NAMALWA (cell line): ENCODE measurements at places on chromosomes 13 and 19.
A peak's percentile ranks its signal among the peaks of the same experiment; 100 is the strongest.

DNA sequence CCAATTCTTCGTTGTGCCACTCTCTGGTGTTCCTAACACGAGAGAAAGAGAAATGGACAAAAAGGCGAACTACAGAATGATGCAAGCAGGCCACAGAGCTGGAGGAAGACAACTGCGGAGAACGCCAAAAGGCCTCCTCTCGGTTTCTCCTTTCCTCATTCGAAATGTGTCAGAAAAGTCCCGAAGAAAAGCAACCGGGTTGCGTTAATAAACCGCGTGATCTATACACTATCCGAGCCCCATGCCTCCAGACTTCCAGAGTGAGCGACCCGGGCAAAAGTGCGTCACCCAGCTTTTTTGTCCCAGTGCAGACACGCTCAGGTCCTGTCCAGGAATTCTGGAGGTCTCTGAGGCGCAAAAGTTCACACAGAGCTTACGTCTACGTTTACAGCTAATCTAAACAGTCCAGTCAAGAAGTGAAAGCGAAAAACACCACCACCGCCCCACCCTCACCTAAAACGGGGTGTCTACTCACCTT lies 413 bp downstream of the N4BP2L2 start:
- no peak for DNase-seq

DNA sequence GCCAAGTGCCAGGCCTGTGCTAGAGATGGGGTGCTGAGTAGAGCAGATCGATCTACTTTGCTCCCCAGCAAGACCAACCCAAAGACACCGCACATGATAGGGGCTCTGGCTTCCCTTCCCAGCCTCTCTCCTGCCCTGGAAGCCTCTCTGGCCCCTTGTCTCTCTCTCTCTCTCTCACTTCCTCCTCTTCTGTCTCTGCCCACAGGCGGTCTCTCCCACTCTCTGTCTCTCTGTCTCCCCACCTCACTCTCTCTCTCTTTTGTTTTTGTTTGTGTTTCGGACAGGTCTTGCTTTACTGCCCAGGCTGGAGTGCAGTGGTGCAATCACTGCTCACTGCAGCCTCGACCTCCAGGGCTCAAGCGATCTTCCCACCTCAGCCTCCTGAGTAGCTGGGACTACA lies 1.3 kb downstream of the SELENOV start:
- peak; percentile 26 for DNase-seq

DNA sequence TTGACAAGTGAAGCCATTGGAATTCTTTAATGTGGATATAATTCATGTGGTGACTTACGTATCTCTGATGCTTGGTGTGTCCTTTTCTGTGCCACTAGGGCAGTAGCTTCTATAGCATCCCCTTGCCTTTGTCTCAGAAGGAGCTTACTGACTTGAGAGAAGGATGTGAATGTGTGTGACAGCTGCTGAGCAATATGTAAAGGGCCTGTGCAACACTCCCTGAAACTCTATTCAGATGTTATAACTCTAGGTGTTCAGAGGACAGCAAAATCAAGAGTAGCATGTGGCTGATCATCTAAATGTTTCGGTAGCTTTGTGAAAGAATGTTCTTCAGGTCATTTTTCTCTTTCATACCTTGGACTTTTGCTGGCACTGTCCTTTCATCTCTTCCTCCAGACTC lies 189.5 kb downstream of the LMO7 start:
- no peak for DNase-seq

DNA sequence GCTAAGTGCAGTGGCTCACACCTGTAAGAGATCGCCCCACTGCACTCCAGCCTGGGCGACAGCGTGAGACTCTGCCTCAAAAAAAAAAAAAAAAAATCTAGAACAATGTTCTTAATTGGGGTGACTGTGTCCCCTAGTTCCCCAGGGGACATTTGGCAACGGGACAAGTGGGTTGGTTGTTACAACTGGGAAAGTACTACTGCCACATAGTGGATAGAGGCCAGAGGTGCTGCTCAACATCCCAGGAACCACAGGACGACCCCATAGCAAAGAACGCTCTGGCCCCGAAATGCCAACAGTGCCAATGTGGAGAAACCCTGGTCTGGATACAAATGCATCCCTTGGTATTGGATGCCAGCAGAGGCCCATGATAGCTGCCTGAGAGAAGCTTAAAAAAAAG lies 11.8 kb downstream of the NLRP12 start:
- DNase-seq = peak; percentile 33

DNA sequence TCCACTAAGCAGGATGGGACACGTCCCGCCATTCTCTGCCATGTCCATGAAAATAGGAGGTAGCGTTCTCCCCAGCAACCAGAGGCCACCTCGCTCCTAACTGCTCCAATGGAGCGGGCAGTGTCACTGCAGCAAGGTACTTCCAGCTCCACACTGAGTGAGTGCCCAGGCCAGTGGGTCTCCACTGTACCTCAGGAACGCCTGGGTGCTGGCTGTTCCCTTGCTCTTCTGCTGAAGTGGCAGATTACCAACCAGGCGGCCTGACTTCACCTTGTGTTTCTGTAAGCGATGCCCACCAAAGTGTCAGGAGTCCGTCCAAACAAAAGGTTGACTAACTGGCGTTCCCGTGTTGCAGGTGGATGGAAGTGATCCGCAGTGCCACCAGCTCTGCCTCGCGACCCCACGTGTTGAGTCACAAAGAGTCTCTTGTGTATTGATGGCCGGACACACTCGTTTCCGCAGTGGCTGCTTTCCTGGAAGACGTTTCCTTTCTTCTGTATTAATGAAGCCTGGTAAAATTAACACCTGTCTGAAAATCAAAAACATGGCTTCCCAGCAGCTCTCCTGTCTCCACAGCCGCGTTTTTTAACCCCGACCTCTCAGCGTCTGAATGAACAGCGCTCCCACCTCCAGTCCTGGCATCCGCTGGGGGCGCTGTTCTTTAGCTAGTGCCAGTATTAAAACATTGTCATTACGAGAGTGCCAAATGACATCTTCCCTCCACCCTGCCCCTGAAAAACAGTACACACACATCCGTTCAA lies 128.8 kb downstream of the STK24 start:
- peak; percentile 76 for DNase-seq

- DNase-seq = no peak
These were observed 5.1 kb upstream of the CALM3 start for GRCh38 chr19:46596008-46596407.

DNA sequence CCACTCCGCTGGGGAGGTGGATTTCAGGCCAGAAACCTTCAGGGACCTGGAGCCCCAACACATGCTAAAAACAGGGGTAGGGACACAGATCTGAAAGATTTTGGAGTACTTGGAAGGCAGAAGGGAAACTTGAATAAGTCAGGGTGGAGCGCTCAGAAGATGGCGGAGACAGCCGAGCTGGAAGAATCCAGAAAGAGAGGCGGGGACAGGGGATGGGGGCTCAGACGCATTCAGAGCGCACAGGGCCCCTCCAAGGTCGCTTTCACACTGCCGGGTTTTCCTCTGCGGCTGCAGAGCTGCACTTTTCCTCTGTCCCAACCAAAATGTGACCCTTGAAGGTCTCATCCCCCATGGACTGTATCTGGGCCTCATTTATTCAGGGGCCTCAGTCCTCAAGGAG lies 56.9 kb downstream of the ERICH4 start:
- no peak for DNase-seq

DNA sequence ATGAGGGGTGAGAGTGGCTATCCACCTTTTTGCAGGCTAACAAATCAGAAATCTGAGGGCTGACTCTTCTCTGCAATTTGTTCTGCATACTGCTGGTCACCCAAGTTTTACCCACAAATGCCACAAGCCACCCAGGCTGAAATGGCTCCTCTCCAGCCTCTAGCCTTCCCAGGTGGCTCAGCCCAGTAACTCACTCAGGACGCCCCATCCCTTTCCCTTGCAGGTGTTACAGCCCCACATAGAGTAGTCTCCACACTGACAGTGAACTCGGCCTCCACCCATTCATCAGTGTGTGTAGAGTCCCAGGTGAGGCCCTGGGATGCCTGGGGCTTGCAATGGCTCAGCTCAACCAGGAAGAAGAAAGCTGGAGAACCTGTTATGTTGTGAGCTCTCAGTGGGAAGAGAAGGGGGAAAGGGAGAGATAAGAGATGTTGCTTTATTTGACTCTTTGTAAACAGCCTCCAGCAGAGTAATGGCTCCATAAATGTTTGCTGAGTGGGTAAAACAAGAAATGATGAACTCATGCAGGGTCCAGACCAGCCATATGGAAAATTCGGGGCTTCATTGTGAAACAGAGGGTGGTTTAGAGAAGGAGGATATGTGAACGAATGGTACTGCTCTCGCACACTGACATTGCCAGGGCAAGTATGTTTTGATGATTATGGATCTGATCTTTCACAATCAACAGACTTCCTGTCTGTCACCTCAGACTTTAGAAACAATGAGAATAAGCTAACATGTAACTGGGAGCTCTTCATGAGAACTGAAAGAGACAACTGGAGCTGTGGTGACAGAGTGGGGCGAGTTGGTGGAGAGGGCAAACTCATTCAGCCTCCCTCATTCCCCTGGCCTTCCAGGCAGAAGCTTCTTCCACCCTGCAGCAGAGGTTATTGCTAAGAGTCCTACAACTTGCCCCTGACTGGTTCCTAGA lies 74.2 kb upstream of the RFC3 start:
- no peak for DNase-seq

GRCh38 chr19:30686826-30687566 lies 314.8 kb downstream of the ZNF536 start:
- no peak for DNase-seq

DNA sequence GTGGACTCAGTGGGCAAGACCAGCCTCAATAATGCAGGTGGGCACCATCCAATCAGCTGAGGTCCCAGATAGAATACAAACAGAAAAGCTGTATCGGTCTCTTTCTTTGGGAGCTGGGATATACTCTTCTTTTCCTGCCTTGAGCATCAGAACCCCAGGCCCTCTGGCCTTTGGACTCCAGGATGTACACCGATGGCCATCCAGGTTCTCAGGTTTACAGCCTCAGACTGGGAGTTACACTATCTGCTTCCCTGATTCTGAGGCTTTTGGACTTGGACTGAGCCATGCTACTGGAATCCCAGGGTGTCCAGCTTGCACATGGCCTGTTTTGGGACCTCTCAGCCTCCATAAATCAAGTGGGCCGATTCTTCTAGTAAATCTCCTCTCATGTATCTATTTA lies 27.6 kb upstream of the USP12 start:
- DNase-seq = no peak

DNA sequence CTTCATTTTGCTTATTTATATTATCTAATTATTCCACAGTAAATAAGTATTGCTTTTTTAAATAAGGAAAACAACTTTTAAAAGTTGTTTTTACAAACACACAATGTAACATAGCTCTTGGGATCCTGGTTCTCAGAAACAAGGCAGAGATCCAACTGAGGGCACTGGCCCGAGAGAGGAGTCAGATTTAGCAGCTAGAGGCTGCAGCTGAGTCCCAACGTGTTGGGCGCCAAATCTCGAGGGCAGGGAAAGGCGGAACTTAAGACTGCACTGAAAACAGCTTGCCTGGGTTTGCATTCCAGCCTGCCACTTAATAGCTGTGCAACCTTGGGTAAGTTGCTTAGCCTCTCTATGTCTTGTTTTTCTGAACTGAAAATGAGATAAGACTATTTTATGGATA lies 16.4 kb upstream of the WASF3 start:
- no peak for DNase-seq
